Renal cortex interstitium (tissue), 15 donors: ENCODE measurements at places on chromosomes 7 and 10.

DNA sequence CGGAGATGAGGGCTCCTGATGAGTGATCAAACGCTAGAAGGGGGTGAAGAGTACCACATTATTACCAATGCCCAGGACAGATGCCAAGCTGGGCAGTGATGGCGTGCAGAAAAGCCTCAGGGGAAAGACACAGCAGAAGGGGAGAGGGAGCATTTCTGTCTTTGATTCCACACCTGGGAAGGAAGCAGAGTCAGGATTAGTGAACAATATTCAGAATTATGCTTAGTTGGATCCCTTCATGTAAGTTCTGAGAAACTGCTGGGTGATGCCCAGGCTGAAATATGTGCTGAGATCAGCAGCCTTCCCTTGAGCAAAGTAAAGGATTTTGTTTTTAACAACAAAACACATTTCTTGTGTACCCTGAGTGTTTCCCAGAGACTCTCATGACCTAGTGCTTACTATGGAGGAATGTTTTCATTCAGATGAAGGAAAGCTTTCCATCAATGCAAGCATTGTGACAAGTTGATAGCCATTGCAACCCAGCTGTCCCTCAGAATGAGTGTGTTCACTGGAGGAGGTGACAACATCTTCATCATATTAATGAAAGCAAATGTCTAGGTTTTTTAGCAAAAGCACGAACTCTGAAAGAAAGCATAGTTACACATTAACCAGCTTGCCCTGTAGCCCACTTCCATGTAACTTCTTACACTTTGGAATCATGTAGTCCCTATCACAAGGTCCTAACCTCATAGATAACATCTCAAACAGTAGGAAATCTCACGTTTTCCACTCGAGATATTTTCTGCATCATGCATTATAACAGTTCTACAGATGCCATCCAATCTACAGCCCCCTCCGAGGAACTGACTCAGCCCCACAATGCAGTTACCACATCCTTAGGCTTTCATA is 23.8 kb upstream of the AKR1C1 start:
- no peak for DNase-seq

DNA sequence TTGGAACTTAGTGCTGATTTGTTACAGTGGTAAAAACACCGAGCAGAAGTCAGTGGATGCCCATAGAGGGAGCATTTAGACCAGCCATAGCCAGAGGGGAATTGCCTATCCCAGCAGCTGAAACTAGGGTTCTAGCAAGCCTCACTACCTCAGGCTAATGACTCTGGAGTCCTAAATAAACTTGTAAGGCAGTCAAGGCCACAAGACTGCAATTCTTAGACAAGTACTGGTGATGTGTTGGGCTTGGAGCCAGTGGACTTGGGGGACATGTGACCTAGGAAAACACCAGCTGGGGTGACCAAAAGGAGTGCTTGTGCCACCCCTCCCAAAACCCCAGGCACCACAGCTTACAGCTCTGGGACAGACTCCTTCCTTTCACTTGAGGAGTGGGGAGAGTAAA is 209.0 kb downstream of the MAGI2 start:
- no peak for DNase-seq

DNA sequence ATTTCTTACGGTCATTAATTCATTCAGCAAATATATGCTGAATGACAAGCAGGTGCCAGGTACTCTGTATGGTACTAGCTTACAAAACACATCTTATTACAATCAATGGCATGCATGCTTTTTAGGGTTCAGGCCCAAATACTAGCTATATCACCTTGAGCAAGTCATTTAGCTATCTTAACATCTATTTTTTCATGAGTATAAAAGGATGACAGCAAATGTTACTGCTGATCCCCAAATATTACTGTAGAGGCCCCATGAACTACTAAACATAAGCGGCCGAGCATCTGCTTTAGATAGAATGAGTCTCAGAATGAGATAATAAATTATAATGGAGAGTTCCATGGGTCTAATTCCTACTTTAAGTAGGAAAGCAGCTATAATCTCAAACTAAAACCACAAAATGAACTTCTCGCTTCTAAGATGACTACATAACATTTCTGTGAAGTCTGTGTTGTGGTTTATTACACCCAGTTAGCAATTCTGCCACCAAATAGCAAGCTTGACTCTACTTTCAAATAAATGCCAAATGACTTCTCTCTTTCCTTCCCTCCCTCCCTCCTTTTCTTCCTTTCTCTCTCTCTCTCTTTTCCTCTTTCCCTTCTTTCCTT is 113.7 kb upstream of the LRRN3 start:
- DNase-seq, result no peak

GRCh38 chr7:155066417-155066950 is 3.6 kb upstream of the HTR5A start:
- no peak for DNase-seq

GRCh38 chr10:75825235-75825634 is 393.8 kb downstream of the LRMDA start:
- no peak for DNase-seq

- no peak for DNase-seq
Observed at GRCh38 chr7:27248911-27249723, 6.5 kb downstream of the EVX1 start.
